ENCODE measurements at places on chromosomes 3 and 15.

- no peak for DNase-seq
These were observed 43.8 kb upstream of the C2CD4B start for GRCh38 chr15:62208884-62209283.

DNA sequence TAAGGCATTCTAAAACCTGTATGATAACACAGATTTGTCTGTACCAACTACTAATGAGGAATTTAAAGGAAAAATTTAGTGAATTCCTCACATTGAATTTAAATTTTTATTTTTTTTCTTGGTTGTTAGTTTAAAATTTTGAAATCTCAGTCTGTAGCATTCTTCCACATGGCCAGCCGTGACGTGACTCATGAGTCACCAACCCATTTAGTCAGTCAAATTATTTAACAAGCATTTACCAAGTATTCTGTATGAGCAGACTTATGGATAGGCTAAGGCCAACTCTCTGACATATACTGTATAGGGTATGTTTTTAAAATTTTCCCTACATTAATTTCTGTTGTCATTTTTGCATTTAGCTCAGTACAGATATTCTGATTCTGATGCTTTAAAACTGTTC, 112.9 kb downstream of the CNTN4 start:
- no peak for DNase-seq

GRCh38 chr3:182937293-182938051, 42.9 kb downstream of the DCUN1D1 start:
- DNase-seq, result no peak

DNA sequence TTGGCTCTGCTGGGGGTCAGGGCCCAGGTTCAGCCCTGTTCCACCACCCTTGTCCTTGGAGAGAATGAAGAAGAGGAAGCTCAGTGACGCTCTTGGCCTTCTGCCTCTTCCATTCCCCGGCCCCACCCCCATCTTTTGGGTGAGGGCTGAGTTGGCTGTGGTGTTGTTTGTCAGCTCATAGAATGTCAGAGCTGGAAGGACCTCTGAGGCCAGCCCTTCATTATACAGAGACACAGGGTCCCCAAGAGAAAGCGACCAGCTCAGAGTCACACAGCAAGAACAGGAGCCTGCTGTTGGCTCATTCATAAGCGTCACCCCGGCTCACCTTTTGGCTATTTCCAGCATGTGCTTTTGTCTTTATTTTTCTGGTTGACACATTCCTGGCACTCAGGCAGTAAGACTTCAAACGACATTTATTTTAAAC, 68.2 kb downstream of the AAGAB start:
- DNase-seq, result no peak

- DNase-seq, result no peak
These were observed 9.5 kb downstream of the PCSK6 start for GRCh38 chr15:101479851-101480612.

DNA sequence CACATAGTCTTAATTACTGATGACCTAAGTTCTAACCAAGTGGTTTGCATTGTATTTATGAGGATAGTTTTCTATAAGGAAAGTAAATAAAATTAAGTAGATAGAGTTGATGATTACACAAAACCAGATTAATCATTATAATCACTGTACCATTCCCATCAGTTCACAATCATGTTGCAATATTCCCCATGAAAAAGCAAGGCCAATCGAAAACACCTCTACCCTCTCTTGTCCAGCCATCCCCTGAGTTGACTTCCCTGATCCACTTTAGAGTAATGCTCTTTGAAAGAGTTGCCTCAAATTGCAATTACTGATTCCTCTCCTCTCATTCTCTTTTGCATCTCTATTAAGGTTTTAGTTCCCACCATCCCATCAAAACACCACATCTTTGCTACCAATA, 21.0 kb downstream of the BCHE start:
- no peak for DNase-seq

- DNase-seq, result no peak
These were observed 31.8 kb downstream of the GSK3B start for GRCh38 chr3:120062474-120062873.

GRCh38 chr3:111548756-111549155, 6.8 kb downstream of the CD96 start:
- DNase-seq, result no peak
